ENCODE measurements at places on chromosomes 3 and 15. TPM values are rescaled to one million over a fixed set of nuclear protein-coding genes. Genes with fewer than 3 reads are reported as not detected.

DNA sequence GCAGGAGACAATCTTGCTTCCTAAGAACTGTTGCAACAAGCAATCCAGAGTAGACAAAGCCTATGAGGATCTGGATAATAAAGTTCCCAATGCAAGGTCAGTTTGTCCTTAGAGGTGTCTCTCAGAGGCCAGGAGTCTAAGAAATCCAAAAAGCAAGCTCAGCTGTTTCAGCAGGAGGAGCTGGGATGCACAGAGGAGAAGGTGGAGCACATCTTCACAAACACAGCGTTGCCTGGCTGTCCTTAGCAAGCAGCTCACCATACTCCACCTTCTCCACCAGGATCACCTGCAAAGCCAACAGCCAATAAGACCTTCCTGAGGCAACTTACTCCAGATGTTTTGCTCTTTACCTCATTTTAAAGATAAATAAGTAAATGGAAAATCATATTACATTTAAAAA is 365 bp downstream of the ZBED2 start:
- DNase-seq: no peak

- peak; percentile 94 for DNase-seq
Observed at GRCh38 chr15:40279437-40280141, 3.3 kb downstream of the ANKRD63 start.

DNA sequence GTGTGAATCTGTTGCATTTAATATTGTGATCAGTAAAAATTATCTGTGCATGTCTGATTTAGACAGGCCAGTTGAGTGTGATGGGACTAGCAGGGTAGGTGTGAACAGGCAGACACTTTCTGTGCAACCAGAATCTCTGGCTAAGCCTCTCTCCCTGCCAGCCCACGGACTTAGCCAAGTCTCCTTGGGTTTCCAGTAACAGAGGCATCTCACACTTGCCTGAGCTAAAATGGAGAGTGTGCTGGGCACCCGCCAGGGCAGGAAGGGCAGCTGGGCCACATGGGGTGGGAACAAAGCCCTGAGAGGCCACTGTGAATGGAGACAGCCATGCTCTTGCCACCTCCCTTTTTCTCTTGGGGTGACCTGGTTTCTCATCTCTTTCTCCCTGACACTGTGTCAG is 12.5 kb upstream of the RPS27L start:
- no peak for DNase-seq

DNA sequence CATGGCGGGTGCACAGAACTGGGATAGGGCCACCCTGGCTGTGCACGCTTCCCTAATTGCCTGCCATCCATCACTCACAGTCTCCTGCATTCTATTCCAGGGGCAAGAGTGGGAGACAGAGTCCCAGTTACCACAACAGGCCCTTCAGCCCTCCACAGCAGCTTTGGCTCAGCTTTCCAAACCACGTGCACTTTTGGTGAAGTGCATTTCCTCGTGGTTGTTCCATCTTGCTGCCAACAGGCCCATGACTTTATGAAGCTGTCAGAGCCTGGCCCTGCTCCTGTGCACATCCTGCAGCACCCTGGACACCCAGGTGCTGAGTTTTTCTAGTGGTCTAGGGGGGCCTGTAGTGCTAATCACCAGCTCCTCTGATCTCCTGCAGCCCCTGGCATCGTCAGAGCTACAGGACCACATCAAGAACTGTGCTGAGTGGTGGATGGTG is 110.2 kb downstream of the ADCY5 start:
- DNase-seq: peak; percentile 67

DNA sequence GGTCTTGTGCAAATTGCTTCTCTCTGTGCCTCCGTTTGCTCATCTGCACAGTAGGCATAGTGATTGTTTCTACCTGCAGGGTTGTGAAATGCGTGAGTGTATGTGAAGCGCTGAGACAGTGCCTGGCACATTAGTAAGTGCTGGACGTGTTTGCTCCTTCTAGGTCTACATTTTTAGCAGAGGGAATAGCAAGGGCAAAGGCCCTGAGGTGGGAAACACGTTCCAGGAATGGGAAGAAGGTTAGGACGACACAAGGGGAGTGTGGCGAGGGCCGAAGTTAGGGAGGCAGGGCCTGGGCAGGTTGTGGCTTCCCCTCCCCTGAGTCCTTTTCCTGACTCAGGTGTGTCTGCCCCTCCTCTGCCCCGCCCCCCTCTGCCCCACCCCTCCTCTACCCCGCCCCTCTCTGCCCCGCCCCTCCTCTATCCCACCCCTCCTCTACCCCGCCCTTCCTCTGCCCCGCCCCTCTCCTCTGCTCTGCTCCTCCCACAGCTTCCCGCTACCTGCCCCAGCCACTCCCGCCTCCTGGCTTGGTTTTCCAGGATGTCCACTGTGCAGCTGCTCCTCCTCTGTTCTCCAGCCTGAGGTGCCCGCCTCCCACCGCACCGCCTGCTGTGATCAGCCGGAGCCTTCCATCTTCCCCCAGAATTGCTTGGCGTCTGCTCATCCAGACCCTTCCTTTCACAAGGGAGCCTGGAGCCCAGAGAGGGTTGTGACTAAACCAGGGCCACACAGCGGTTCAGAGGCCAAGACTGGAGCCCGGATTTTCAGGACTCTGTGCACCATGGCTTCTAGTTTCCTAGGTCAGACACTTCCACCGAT is 31.1 kb upstream of the SMAD6 start:
- no peak for DNase-seq

- no peak for DNase-seq
Observed at GRCh38 chr3:101340591-101340990, 20.2 kb upstream of the IMPG2 start.

DNA sequence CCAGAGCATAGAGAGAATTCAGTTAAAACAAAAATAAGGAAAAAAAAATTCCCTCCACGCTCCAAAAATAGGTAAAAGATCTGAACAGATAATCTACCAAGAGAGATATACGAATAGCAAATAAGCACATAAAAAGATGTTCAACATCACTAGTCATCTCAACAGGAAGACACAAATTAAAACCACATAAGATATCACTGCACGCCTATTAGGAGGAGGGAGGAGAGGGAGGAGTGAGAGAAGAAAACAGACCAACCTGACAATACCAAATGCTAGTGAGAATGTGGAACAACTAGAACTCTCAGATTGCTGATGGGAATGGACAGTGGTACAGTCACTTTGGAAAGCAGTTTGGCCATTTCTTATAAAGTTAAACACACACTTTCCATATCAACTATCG is 212.5 kb downstream of the FMN1 start:
- no peak for DNase-seq

GRCh38 chr3:52317208-52318000 is 1.3 kb downstream of the DNAH1 start:
- peak; percentile 92 for DNase-seq

DNA sequence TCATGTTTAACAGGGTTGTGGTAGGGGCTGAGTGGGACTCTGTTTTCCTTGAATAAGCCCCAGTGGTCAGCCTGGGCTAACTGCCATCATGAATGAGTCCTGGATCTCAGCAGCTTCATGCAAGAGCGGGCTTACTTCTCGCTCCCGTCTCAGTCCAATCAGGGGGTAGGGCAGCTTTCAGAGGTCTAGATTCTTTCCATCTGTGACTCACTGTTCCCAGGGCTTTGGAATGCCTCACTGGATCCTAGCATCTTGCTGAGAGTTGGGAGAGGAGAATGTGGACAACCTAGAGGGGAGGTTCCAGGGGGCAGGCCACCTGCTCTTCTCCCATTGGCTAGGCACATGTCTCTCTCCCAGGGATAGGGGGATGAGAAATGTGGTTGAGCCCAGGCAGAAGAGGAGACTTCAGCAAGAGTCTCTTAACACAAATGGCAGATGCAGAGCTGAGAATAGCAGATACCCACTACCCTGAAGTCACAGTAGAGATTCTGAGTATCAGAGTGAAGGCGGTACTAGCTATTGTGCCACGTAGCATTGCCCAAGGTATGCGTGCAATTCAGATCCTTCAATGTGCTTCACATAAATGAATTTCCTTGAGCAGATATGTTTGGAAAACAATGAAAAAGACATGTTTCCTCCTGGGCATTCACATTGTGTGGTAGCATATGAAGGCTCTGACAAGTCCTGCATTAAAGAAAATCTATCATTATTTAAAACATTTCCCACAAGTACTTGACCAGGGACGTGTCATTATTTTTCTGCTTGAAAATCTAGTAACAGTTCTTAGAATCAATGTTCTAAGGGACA is 257.7 kb upstream of the PROK2 start:
- no peak for DNase-seq

- no peak for DNase-seq
Observed at GRCh38 chr15:49627407-49627877, 6.6 kb downstream of the DTWD1 start.

DNA sequence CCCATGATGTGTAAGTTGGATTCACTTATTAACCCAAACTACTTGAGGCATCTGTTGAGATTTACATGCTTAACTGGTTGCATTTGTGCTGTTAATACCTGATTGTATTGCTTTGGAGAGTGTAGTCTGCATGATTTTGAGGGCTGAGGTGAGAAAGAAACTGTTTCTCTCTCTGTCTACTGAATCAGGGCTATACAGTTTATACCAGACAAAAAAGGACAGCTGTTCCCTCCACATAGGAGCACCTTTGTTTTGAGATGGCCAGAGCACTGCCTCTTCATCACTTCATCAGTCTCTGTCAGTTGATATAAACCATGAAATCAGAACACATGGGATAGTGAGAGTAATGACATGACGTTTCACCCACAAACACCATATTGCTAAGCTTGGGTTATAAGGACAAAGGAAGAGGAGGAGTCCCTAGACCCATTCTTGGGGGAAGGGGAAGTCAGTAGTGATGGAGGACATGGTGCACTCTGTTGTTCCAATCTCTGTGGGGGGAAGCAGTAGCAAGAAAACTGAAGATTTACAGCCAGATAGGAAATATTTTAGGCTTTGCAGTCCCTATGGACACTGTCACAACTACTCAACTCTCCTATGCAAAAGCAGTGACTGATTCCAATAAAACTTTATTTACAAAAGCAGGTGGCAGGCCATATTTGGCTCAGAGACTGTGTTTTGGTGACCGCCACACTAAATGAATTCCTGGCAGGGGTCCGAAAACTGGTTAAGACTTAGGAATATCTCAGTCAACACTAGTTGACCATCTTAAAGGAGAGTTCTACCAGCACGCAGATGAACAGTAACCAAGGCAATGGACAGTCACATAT is 123.9 kb upstream of the NR2E3 start:
- no peak for DNase-seq

GRCh38 chr3:8237893-8238292 is 263.7 kb upstream of the LMCD1 start:
- no peak for DNase-seq

- DNase-seq: no peak
Observed at GRCh38 chr15:75197062-75197630, 4.5 kb upstream of the C15orf39 start.

STRC gene
- 1.9 TPM for polyA plus RNA-seq

SNX22 gene
- 17.6 TPM for polyA plus RNA-seq

EPHB1 gene
- 0.80 TPM for polyA plus RNA-seq

TCTA gene
- polyA plus RNA-seq: 18.2 TPM

PIAS1 gene
- polyA plus RNA-seq: 17.8 TPM

RARB gene
- 1.5 TPM for polyA plus RNA-seq

CYP8B1 gene
- not detected for polyA plus RNA-seq

RHOV gene
- 0.19 TPM for polyA plus RNA-seq

CORO2B gene
- 1.2 TPM for polyA plus RNA-seq

Measured in spleen (tissue), 13 donors.